ENCODE measurements at places on chromosomes 12 and 14.

- DNase-seq, result no peak
Measured at GRCh38 chr12:116204169-116204568, 73.3 kb downstream of the MED13L start.

- no peak for DNase-seq
Measured at GRCh38 chr12:63917864-63918799, 73.6 kb downstream of the SRGAP1 start.

GRCh38 chr12:103786201-103786600, 54.8 kb downstream of the NT5DC3 start:
- DNase-seq, result no peak

GRCh38 chr12:131061041-131061806, 107.5 kb downstream of the ADGRD1 start:
- no peak for DNase-seq

DNA sequence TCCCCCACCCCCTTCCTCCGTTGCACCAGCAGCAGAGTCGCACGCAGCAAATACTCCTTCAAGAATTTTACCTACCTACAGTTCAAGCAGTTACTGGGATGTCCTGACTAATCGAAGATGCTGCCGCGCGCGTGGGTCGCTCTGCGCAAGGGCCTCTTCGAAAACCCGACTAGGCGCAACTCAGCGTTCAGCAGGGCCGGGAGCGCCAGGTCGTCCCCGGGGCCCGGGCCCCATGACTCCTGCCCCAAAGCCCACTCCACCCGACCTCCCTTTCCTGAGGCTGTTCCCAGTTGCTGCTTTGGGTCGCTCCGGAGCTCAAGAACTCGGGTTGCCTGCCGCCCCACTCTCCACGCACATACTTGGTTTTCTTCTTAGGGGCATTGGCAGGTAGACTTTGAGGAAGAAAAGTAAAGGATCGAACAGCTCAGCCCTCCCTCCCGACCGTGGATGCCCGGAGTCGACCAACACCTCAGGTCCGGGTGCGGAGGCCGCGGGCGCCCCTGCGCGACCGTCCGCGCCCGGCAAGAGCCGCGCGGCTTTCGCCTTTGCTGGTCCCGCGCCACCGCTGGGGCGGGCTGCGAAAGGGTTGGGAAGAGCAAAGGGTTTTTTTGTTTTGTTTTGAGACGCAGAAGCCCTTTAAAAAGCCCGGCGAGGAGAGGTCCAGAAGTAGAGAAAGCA, 1.9 kb downstream of the BMP4 start:
- no peak for DNase-seq

GRCh38 chr14:55930016-55930784, 188.0 kb upstream of the PELI2 start:
- no peak for DNase-seq

- no peak for DNase-seq
Measured at GRCh38 chr12:16012117-16012516, 101.0 kb downstream of the DERA start.

Data from smooth muscle cell of the brain vasculature (primary cell).